WTC11 (cell line): ENCODE measurements at places on chromosomes 4 and X.

GRCh38 chr4:6480534-6481088 lies 8.2 kb upstream of the PPP2R2C start:
- DNase-seq = no peak

DNA sequence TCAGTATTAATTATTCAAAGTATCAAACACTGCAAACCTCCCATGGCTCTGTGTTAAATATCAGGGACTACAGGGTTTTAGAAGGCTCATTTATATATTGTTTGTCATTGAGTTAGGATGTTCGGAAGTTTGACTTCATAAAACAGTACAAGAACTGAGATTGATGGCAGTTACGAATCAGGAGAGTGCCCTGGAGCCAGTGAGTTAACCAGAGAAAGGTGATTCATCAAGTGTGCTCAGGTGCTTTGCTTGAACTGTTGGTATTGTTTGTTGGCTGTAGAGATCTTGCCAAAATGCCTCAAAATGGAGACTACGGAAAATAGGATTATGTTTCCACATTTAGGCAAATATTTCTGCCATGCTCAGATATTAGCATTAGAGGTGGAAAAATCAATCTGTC lies 7.5 kb upstream of the GPR101 start:
- DNase-seq = no peak

DNA sequence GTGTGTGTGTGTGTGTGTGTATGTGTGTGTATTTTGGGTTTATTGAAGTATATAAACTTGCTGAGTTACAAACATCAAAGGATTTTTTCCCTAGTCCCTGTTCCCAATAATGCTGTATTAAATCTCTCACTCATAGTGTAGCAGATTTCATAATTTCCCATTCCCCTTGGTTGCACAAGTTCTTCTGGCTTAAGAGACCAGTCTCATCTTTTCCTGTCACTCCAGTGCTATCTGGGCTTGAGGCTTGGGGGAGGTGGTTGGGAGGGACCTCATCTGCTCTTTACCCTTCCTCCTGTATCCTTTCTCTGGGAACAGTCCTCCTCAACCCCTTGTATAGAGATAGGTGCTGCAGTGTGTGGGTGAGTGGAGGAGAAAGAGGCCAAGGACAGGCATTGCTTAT lies 285.4 kb upstream of the BOD1L1 start:
- DNase-seq = no peak

DNA sequence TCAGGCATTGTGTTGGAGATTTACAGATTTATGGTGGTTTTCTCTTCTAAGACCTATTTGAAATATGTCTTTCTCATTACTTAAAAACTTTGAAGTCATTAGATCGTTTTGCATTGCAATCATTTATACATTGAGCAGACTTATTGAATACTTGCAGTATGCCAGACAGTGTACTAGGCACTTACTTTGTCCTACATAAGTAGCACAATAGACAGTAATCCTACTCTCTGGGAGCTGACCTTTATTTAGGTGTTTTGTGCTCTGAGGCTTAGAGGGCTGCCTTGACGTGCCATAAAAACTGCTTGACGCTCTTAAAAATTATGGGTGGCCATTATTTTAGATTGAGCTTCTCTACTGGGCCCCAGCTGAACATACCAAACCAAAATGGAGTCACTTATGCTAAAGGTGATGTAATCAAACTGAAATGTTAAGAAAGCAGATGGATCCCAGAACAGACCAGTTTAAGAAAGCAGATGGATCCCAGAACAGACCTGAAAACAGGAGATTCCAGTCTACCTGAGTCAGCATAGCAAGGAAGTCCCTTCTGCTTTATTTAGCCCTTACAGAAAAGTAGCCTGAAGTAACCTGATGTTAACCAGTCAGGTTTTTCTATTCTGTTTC lies 42.4 kb downstream of the PTTG2 start:
- no peak for DNase-seq

- no peak for DNase-seq
These were observed 17.3 kb downstream of the PHKA2 start for GRCh38 chrX:18966624-18967023.

GRCh38 chr4:158945529-158946108 lies 157.3 kb upstream of the RAPGEF2 start:
- no peak for DNase-seq

DNA sequence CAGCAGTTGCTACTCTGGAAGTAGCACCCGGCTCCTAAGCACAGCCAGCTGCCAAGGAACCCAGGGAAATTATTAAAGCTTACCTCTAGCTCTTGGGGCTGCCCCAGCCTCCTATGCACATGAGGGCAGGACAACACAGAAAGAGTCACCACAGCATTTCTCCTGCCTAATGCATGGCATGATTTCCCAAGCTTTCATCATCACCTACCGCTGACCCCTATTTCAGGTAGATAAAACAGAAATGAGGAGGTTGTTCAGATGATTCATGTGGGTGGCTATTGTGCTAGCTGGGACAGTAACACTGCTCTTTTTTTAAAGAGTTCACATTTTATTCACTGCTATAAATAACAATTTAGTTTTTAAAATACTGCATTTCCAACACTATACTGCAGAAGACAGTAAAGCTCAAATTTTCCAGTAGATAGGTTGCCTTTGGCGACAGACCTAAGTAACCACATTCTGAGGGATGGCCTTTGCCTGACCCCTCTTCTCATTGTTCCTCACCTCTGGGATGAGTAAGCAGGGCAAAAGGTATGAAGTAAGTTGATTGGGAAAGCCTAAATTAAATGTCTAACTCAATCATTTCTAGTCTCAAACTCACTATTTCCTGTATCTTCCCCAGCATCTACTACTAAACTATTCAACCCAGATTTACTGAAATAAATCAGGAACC lies 16.7 kb downstream of the CASK start:
- no peak for DNase-seq

DNA sequence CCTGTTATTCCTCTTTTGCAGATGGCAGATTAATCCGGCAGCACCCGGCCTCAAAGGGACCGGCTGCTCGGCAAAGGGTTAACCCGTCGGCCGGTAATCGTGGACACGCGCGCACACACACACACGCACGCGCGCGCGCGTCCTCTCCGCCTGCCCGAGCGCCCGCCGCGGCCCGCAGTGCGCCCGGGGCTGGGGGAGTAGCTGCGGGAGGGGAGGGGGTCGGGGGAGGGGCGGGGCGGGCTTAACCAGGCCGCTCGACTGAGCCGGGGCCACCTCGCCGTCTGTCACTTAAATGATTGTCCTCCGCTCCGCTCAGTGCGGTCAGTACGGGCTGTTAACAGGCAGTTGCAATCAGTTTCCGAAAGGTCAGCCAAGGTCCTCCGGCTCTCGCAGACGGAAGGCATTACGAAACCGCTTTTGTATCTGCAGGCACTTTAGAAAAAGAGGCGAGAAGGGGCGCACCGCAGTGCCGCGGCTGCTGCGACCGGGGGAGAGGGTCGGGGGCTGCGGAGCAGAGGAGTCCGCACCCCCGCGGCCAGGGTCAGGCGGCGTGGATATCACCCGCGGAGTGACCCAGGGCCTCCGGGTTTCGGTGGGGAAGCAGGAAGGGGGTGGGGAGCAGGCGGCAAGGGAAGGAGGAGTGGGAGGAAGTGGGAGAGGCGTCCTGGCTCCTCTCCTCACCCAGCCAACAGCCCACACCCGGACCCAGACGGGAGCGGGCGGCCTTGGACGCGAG lies 57.3 kb upstream of the BCOR start:
- DNase-seq = peak; percentile 50

GRCh38 chrX:9646471-9647224 lies 119.0 kb downstream of the GPR143 start:
- no peak for DNase-seq

GRCh38 chr4:47061435-47061834 lies 30.1 kb downstream of the GABRB1 start:
- no peak for DNase-seq

- DNase-seq = no peak
These were observed 17.1 kb downstream of the RNF4 start for GRCh38 chr4:2485956-2486355.

GRCh38 chr4:2292646-2293108 lies 30.8 kb upstream of the MXD4 start:
- DNase-seq = no peak

DNA sequence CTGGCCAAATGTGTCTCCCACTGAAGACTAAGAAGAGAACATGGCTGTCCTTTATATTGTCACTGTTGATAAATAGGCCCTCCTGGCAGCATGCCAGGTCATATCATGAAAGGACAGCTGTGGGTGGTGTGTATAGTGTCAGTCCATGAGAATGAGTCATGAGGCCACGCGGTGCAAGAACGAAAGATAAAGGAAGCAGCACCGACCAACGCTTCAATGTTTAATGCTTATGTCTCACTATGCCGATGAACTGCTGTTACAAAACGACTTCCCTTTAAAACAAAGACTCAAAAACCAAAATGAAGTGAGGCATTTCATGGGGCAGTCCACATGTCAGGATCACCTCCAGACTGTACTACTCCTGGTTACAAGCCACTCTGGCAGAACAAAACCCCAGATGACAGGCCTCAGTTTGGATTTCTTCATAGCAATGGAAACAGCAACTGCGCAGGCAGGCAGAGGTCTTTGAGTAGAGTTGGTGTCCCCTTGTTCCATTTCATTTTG lies 5.2 kb upstream of the TCEANC start:
- no peak for DNase-seq
